Hypothalamus (tissue), 51 donors: ENCODE measurements at places on chromosomes 7 and 10.

- DNase-seq, result no peak
Measured at GRCh38 chr7:12370249-12370648, 33.4 kb downstream of the VWDE start.

- DNase-seq, result peak; percentile 69
Measured at GRCh38 chr10:103696411-103697145, 158.8 kb downstream of the SH3PXD2A start.

DNA sequence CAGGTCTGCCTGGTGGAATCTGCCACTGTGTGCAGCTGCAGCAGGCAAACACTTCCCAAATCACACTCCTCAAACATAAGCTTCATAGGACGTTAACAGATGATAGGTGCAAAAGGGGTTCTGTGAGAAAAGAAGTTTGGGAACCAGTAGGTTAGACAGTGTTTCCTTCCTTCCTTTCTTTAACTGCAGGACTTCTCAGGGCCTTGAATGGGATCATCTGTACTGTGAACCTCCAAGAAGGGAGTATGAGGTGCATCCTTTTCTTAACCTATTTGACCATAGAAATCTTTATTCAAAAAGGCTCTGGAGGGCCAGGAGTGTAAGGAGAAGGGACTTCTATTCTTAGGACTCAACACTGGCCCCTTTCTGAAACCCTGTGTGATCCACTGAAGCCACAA lies 33.0 kb downstream of the CAMK2B start:
- no peak for DNase-seq

GRCh38 chr10:29734962-29735627 lies 100.3 kb upstream of the SVIL start:
- DNase-seq, result peak; percentile 34

DNA sequence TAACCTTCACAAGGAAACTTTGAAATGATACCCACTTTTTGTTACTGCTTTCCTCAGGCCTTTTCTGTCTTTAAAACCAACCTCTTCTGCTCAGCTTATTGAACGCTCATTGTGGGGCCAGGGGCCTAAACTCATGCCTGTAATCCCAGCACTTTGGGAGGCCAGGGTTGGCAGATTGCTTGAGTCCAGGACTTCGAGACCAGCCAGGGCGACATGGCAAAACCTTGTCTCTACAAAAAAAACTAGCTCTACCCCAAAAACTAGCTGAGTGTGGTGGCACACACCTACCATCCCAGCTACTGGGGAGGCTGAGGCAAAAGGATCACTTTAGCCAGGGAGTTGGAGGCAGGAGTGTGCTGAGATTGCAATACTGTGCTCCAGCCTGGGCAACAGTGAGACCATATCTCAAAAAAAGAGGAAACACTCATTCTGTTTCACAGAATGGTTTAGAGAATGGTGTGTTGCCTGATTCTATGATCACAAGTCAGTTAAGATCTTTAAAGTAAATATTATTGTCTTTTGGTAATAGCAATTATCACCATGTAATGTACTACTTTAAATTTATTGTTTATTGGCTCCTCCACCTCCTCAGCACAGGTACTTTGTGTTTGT lies 51.1 kb downstream of the KCTD7 start:
- no peak for DNase-seq

DNA sequence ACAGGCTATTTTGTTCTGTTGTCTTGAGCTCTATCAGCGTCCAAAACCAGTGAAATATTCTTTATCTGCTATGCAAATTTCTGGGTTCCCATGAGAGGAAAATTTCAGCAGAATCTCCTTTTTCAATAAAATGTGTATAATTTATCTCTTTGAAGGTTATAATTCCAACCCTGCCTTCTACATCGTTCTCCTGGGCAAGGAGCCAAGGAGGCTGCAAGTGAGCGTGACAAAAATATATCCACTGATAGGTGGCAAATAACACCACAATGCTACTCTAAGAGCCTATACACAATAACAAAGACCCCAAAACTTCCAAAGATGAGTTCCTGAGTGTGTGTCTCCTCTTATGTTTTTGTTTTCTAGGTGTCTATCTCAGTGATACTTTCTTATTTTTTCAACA lies 664.7 kb upstream of the SORCS1 start:
- DNase-seq, result no peak

DNA sequence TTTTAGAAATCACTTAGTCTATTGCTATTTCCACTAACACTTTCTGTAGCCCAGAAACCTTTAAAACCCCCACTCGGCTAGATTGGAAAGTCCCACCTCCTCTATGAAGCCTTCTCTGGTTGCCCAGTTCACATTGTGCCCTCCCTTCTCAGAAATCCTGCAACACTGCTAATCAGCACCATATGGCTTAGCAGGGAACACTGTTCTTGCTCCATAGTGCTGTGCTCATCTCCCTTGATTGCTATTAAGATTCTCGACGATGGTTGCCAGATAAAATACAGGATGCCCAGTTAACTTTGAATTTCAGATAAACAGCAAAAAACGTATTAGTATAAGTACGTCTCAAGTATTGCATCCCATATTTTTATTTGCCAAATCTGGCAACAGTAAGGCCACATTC lies 40.1 kb upstream of the XPNPEP1 start:
- DNase-seq, result no peak

DNA sequence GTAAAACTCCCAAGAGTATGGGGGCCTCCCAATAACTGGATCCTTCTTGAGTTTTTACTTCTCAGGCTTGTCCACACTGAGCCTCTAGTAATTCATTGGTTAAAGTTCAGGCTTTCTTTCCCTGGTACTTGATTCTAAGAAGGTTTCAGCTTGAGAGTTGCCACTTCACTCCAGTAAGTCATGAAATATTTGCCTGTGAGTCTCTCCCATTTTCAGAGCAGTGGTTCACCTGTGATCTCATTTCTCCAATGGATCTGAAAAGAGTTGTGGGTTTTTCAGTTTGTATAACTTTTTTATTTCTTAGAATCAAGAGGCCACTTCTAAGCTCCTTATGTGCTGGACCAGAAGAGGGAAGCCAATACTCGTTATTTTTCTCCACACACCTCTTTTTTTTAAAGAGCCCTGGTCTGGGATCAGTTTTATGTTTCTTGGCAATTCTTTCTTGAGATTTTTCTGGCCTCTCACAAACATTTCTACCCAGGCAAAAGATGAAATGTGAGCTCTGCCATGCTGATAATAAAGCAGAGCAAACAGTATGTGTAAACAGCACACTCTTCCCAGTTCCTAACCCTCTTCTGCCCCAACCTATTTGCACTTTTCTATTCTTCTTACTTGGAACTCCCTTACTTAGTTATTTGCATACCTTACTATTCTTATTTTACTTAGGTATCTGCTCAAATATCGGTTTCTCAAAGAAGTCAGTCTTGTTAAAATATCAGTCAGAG lies 983.4 kb downstream of the CCSER2 start:
- DNase-seq, result no peak

- no peak for DNase-seq
Measured at GRCh38 chr7:48837266-48837665, 87.1 kb upstream of the CDC14C start.

DNA sequence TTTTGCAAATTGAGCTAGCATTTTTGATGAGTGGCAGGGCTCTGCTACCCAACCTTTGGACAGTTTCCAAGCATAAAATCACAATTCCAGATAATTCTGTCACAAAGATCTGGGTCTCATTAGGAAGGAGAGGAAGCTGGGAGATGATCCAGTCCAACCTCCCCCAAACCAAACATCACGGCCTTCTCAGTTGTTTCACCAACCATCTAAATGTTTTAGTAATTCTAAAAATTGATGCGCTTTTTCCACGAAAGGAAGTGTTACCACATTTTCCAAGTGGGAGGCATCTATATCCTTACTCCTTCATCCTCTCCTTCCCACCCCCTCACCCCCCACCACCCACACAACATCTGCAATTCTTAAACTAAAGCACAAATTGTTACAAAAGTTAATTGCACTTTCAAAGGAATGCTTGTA lies 108.3 kb downstream of the EGFR start:
- no peak for DNase-seq

GRCh38 chr10:122051609-122052385 lies 62.8 kb downstream of the TACC2 start:
- DNase-seq, result no peak

DNA sequence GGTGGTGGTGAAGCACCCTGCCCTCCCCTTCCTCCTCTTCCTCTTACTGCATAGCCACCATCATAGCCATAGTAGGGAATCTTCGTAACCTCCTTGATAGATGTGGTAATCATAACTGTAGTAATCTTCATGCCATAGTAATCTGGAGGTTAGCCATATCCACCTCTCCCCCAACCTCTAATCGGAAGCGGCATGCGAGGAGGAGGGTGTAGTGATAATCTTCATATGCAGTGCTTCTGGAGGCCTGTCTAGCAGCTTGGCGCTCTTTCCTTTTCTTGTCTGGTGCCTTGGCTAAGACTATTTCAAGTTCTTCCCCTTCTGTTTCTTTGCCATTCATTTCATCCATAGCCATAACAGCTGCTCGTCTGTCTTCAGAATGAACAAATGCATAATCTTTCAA lies 90.9 kb downstream of the MLLT10 start:
- DNase-seq, result no peak

- DNase-seq, result no peak
Measured at GRCh38 chr10:73167458-73167782, 388 bp downstream of the ECD start.

GRCh38 chr7:92964141-92964540 lies 127.8 kb upstream of the CDK6 start:
- no peak for DNase-seq

DNA sequence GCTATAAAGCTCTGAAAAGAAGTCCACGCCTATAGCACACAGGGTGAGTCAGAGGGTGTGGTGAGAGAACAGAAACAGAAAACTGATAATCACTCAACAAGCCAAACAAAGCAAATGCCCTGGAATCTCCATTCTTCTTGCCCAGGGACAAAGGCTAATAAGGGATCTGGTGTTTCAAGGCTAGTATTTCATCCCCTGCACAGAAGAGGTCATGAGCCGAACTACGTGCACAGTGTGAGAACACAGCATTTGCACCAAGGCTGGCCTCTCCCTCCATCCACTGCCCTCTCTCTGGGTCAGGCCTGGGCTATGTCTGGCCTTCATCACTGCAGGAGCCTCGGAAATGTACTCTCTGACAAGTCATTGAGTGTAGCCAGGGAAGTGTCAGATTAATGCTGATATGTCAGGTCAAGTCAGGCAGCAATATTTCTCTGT lies 42.7 kb downstream of the PRR15 start:
- no peak for DNase-seq

GRCh38 chr7:128883622-128884448 lies 21.2 kb downstream of the ATP6V1F start:
- peak; percentile 33 for DNase-seq

- DNase-seq, result no peak
Measured at GRCh38 chr7:155597753-155598140, 46.7 kb upstream of the RBM33 start.

DNA sequence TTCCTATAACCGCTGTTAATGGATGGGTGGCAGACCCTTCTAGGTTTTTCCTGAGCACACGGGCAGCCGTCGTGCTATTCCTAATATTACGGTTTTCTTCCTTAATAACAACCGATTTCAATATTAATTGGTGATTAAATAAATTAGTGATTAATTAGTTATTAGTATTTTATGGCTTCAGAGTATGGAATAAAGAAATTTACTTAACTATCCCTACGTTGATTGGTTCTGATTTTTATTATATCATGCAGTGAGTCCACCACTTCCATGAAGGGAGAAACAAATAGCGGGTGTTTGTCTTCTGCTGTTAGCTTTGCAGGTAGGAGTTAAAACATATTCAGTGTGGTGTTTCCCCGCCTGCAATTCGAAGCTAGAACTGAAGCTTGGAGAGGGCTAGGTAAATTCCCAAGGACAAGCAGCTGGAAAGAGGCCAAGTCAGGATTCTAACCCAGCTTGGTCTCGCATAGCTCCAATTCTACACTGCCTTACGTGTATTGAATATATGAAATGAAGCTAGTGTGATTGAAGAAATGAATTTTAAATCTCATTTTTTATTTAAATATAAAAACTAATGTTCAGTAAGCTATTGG lies 928 bp upstream of the CSTF2T start:
- DNase-seq, result no peak

DNA sequence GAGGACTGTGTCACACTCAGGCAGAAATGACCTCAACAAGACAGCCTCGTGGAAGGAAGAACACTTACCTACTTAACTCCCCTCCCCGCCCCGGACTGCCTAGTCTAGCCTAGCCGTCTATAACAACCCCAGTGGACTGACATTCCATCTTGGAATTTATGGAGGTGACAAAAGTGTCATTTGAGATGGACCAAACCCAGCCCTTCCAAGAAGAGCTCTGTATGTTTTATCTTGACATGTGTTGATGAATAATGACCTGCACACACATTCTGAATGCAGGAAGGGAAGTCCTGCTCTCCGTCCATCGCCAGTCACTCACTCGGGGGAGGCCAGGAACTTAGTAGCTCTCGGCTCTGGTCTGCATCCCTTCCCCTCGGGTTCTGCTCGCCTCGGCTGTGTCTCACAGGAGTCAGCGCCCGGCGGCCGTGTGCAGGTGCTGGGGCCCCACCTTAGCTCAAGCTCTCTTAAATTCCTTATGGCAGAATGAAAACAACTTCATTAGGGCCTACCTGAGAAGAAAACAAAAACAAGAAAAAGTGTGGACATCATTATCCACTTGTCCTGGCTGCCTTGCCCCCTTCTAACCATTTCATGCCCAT lies 140.9 kb upstream of the NPS start:
- no peak for DNase-seq

- DNase-seq, result no peak
Measured at GRCh38 chr7:114343949-114344708, 70.5 kb upstream of the FOXP2 start.

DNA sequence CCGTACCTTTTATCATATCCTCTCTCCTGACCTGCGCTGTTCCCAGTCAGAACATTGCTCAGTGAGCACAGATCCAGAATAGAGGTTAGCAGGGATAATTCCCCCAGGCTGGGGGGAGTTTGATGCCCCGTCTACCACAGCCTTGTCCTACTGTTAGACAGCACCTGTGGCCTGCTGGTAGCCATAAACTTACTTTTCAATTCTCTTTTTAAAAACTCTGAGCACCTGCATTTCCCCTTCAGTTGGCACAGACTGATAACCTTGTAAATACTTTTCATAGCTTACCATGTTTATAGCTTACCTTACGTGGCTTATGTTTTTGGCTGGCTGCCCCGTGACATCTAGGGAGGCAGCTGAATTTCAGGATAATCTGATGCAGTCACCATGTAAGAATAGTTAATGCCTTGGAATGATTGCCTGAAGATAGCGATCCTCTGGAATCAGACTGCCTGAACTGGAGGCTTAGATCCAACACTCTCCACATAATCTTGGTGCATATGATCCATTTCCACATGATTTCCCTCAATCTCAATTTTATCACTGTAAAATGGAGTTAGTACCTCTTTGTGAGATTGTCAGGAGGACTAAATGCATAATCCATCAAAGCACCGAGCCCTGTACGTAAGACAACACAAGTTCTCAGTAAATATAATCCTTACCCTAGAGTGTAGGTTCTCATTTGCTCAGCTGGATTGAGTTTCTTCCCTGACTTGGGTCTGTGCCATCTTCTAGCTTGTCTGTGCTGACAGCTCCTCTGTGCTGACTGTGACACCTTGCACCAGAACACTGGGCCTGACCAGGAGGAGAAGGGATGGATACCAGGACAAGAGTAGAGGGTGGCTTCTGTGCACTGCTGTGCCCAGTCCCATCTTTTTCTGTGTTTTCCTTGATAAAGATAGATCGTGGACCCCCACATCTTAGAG lies 111.7 kb upstream of the GJD4 start:
- DNase-seq, result no peak

GRCh38 chr10:11756766-11757315 lies 14.7 kb downstream of the ECHDC3 start:
- DNase-seq, result no peak
